Activated CD4-positive, CD25-positive, alpha-beta regulatory T cell (primary cell): ENCODE measurements at places on chromosomes 4 and X.

DNA sequence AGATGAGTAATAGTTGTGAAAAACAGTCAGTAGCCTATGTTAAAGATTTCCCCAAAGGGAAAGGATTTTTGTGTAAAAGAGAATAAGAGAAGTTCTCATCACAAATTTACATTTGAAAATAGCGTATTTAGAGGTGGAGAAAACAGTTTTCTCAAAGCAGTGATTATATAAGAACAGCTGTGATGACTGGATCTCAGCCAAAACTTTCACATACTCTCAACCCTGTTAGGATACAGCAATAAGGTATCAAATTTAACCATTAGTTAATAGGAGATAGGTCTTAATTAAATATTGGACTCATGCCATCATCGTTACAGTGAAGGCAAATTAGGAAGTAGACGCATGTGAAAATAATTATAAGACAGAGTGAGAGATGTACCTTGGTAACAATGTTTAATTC lies 622.7 kb downstream of the PCDH18 start:
- no peak for DNase-seq

DNA sequence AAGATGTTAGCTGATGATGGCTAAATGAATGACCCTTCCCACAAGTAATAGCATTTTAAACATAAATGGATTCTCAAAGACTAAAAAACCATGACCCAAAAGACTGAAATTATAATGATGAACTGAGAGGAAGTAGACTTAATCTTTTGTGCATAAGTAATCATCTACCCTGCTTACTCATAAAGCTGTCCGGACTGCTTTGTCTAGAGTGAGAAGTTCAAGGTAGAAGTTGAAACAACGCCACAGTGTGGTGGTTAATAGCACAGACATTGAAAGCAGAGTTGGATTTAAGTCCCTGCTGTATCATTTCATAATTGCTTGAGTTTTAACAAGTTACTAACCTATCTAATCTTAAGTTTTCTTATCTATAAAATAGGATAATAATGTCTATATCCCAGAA lies 346.6 kb downstream of the CENPC start:
- DNase-seq, result no peak

DNA sequence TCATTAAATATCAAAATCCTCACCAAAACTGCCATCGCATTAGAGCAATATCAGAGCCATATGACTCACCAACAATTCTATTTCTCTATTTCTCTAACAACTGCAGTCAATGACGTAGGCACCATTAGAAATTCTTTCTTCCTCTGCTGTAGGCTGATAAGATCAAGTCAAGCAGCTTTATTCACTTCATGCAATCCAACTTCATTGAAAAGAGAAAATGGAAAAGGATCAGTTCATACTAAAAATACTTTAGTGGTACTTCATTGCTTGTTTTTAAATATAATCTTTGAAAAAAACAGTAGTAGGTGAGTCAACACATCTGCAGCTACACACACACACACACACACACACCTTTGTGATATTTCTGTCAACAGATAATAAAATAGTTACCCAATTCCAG lies 345.3 kb upstream of the TENM3 start:
- DNase-seq, result no peak

GRCh38 chr4:2763511-2763967 lies 7.4 kb upstream of the TNIP2 start:
- no peak for DNase-seq

- no peak for DNase-seq
Measured at GRCh38 chr4:80322716-80323115, 12.8 kb upstream of the CFAP299 start.
